ENCODE measurements at places on chromosomes 11 and 22.

GRCh38 chr11:66957971-66958231 is 282 bp downstream of the PC start:
- no peak for DNase-seq

GRCh38 chr22:31079095-31079642 is 1.9 kb upstream of the SMTN start:
- DNase-seq: no peak

DNA sequence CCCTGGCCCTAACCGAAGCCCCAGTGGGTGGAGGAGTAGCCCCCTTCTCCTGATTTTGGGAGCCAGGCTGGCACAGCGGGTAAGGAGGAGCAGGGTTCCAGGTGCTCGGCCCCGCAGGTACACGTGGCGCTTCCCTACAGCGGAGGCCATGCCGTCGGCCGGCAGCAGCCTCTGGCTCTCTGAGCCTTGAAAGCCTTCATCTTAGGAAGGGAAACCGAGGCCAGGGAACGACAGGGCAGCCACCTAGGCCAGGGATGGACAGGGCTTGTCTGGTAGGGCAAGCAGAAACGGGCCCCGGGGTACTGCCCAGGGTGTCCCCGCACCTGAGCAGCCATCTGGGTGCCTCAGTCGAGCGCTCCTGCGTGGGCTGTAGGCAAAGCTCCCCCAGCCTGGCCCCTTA is 28.7 kb downstream of the MOB2 start:
- DNase-seq: no peak

GRCh38 chr11:69311767-69312385 is 17.9 kb downstream of the MYEOV start:
- DNase-seq: no peak

DNA sequence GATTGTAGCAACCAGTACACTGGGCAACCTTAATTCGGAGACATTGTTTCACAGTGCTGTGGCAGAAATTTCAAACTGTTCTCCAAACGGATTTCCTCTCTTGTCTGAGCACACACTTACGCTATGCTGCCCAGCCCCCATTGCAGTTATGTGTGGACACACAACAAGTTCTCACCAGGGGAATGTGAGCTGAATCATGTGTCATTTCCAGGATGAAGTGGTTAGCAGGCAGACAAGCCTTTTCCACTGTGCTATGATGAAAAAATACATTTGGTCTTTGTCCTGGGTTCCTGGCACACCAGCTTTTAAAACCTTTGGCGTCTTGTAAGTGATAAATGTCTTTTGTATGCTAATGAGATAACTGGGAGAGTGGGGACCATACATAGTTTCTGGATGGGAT is 46.9 kb upstream of the SYT9 start:
- no peak for DNase-seq

- no peak for DNase-seq
Measured at GRCh38 chr11:19365743-19366410, 125.1 kb upstream of the E2F8 start.

DNA sequence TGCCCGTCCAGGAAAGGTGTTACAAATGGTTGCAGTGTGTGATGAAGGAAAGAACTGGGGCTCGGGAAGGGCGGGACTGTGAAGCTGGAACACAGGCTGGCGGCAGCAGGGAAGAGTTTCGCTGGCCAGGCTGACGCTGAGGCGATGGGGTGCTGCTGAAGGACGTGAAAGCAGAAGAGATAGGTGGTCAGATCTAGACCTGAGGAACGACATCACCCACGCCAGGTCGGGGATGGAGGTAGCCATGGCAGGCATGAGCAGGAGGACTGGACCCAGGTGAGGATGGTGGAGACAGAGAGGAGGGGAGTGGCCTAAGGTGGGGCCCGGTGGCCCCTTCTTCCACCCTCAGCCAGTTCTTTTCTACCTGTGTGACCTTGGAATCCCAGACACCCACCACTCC is 9.1 kb downstream of the CDC42EP2 start:
- DNase-seq: no peak

DNA sequence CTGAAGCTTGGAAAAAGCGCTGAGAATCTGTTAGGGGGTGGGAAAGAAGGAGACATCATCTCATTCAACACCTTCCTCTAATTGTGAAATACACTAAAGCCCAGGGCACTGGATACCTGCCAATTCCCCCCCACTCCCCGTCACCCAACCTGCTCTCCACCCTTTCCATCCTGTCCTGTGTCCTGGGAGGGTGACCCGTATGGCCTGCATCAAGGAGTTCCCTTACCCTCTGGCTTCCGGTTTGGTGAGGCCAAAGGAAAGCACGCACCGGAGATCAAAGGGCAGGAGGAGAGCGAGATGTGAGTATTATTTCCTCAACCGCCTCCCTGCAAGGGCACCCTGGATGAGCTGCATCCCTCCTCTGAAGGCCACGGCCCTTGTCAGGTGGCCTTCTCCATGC is 65.0 kb upstream of the PTPRJ start:
- no peak for DNase-seq

GRCh38 chr11:128726458-128727139 is 32.7 kb downstream of the FLI1 start:
- no peak for DNase-seq

- no peak for DNase-seq
Measured at GRCh38 chr11:21582791-21583190, 610.1 kb upstream of the ANO5 start.

DNA sequence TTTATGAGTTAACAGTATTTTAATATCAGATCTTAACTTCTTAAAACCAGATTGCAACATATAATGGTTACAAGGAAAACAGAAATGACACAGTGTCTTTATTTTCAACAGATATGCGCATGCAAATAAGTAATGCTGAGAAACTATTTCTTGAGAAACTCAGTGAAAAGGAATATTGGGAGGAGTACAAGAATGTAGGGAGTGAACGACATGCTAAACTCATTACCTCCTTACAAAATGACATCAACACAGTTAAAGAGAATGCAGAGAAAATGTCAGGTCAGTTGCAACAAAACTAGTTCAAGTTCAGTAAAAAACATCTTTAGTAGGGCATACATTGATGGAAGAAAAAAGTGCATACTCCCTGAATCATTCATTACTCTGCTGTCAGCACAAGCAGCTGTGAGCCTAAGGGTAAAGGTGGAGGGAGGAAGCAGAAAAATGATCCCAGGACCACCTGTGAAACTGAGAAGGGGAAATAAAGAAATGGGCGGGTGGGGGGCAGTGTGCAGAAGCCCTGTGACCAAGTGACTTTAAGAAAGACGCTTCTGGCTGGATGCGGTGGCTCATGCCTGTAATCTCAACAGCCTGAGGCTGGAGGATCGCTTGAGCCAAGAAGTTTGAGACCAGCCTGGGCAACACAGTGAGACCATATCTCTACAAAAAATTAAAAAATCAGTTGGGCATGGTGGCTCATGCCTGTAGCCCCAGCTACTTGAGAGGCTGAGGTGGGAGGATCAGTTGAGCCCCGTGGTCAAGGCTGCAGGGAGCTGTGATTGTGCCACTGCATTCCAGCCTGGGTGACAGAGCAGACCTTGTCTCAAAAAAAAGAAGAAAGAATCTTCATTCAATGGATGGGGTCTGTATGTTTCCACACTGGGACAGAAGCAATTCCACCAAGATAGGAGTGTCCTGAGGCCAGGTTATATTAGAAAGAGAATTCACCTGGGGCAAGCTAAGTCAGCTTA is 31.2 kb downstream of the CCDC83 start:
- no peak for DNase-seq

DNA sequence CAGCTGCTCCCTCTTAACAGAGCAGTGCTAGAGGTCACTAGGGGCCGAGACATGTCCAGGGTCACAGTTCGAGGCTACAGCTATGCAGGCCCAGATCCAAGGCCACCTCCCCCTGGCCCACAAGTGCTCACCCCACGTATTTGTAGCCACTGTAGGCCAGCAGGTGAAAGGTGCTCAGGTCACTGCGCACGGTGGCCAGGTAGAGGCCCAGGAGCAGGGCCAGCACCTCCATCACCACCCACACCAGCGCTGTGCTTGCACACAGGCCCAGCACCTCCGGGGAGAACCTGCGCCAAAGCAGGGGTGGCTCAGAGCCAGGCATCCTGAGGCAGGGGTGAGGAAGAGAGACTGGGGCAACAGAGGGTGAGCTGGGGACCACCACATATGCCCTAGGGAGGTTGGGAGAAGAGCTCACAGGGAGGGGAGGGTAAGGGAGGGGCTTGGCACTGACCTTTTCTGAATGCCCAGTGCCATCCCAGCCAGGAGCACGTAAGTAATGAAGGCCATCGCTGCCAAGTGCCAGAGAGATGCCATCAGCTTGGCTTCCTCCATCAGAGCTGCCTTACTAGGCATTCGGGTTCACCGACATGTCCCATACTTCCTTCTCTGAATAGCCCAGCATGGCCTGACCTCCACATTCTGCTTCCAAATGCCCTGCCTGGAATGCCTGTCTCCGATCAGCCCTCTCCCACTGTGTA is 3.5 kb downstream of the YIF1A start:
- DNase-seq: no peak

GRCh38 chr11:75330291-75330690 is 21.2 kb downstream of the ARRB1 start:
- DNase-seq: no peak

- DNase-seq: no peak
Measured at GRCh38 chr11:12220305-12220704, 109.9 kb downstream of the MICAL2 start.

DNA sequence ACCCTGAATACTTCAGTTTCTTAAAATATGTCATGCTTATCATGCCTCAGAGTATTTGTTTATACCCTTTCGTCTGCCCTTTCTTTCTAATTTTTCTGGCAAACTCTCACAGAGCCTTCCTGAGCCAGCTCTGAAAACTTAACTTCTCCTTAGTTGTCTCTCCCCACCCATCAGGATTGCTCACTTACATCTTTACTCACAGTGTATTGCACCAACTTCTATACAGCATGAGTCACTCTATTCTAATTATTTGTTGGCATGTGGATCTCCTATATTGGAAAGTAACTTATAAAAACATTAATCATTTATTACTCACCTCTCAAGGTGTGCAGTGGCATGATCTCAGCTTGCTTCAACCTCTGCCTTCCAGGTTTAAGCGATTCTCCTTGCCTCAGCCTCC is 114.9 kb downstream of the FANCF start:
- DNase-seq: no peak

DNA sequence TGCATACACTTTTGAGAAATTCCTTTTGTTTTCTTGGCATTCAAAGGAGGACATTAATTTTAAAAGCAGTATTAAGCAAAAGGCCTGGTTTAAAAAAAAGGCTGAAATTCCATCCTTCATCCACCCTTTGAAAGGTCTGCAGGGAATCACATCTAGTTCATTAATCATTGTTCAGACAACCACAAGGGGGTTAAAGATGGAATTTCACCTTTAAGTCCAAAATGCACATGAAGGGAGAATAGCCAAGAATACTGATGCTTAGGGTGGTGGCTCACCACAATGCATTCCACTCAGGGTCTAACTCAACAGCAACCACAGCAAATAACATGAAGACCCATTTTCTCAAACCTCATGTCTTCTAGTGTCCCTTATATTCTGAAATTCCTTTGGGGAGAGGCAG is 256.9 kb downstream of the CADM1 start:
- DNase-seq: no peak

DNA sequence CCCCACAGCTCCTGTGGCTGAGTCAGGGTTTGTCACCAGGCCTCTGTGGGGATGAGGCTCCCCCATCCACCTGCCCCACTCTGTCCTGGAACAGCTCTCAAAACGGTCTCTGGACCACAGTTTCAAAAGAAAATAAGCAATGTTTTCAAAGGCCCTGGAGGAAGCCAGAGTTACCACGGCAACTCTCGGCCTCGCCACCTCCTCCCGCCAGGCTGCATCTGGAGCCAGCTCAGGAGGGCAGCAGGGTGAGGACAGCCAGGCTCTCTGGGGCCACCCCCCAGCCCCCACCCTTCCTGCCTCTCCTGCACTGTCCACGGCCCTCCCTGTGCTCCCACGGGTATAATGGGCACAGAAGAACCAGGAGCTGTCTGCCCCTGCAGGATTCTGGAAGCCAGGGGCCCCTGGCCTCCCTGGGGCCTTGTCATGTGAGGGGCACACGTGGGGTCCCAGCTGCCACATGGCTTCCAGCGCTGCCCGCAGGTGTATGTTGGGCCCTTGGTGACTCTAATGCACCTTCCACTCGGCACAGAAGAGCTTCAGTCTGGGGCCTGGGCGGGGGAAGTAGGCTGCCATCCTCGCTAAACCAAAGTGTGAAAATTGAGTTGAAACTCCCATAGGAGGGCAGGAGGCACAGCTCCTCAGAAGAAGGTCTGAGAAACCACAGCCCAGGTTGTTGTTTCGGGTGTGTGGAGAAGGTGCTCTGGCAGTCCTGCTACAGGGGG is 10.3 kb downstream of the CD81 start:
- DNase-seq: no peak

- no peak for DNase-seq
Measured at GRCh38 chr22:22926370-22927195, 39.0 kb downstream of the IGLL5 start.

DNA sequence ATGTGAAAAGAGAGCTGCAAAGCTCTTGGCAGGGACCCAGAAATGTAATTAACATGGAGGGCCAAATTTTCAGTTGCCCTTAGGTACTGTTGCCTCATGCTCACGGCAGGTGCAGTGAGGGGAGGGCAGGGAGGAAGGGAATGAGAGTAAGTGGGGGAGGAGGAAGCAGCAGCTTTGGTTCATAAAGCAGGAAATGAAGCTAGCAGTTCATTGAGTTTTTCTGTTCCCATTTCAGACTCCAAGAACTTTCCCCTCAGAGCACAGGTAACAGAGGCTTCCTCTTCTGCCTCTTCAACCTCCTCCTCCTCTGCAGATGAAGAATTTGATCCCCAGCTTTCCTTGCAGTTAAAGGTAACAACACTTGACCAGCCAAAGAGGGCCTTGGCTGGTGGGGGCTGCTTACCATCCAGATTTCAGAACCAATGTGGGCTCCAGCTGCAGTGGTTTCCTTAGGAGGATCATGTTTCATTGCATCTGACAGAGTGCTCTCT is 57.9 kb upstream of the PARVA start:
- no peak for DNase-seq
